ENCODE measurements at places on chromosomes 2 and 18. TPM values are rescaled to one million over a fixed set of nuclear protein-coding genes. Genes with fewer than 3 reads are reported as not detected.

GRCh38 chr2:9737053-9737875, 106.0 kb upstream of the TAF1B start:
- no peak for DNase-seq

Gene SULT1C4
- total RNA-seq: 36.7 TPM

Gene TMEM17
- total RNA-seq: 6.0 TPM

- no peak for DNase-seq
These were observed 20.1 kb downstream of the PLEKHB2 start for GRCh38 chr2:131125195-131125757.

GRCh38 chr2:10733980-10734379, 12.6 kb downstream of the ATP6V1C2 start:
- DNase-seq: no peak
